Esophagus squamous epithelium (tissue), 5 donors: ENCODE measurements at places on chromosomes 6 and 20.

DNA sequence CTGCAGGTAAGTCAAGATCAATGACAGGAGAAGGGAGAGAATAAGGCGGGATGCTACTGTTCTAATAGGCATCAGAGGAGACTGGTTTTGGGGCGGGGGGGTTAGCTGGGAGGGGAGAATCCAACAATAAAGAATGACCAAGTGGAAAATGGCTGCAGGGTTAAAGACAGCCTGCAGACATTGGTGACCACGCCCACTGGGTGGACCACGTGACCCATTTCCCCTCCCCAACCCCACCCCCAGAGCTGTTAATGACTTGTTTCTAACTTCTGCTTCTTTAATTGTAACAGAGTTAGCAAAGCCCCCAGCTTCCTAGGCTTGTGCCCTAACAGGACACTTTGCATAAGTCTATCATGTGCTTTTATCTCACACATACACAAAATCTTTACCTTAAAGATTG lies 344.5 kb downstream of the KIF16B start:
- H3K27ac ChIP-seq = no peak overlapping the region
- no peaks in the 10 kb centered on the region for H3K27me3 ChIP-seq
- no peaks in the 10 kb centered on the region for H3K4me1 ChIP-seq
- H3K36me3 ChIP-seq = no peaks in the 10 kb centered on the region
- no peak for DNase-seq

DNA sequence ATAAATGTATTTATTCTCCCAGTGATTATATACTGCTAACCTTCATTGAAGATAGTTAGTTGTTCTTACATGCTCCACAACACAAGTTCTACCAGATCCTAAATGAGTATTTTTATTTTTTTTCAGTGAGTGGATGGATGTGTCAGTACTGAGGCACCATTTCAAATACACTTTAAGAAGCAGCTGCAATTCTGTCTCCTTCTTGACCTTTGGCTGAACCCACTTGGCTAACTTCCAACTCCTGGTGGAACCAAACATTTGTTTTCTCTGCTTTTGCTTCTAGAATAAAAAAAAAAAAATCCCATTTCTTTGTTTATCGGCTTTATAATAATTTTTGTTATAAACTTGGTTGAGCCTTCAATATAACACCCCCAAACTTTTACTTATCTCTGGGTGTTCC lies 458.3 kb upstream of the MAP3K7 start:
- DNase-seq = no peak
- H3K4me1 ChIP-seq = no peaks in the 10 kb centered on the region
- no peak overlapping the region for H3K4me3 ChIP-seq
- H3K27ac ChIP-seq = no peak overlapping the region
- no peaks in the 10 kb centered on the region for H3K36me3 ChIP-seq
- H3K27me3 ChIP-seq = no peaks in the 10 kb centered on the region

GRCh38 chr6:38549795-38550194 lies 89.9 kb downstream of the BTBD9 start:
- no peaks in the 10 kb centered on the region for H3K4me1 ChIP-seq
- DNase-seq = no peak
- H3K27ac ChIP-seq = no peak overlapping the region
- H3K27me3 ChIP-seq = no peaks in the 10 kb centered on the region

DNA sequence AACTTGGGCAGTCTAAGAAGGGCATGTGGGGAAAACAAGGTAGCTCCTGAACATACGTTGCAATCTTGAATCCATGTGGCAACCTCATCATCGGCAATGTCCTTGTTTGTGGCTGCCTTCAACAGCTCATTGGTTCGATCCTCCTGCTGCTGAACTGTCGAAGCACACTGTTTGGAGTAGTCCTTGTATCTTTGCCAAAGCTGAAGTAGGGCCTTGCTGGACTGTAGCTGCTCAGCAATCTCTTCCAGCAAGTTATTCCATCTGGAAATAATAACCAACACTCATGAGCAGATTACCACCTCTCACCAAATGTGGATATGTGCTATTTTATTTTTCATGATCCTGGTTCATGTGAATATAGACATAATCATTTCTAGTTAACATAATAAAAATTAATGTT lies 413.3 kb downstream of the ESR1 start:
- H3K4me3 ChIP-seq = no peak overlapping the region
- no peaks in the 10 kb centered on the region for H3K4me1 ChIP-seq
- no peaks in the 10 kb centered on the region for H3K27me3 ChIP-seq
- DNase-seq = no peak

GRCh38 chr20:63538204-63539091 lies 1.3 kb upstream of the PTK6 start:
- H3K27me3 ChIP-seq = peaks cover 82% of the 10 kb centered on the region
- no peaks in the 10 kb centered on the region for H3K36me3 ChIP-seq
- peak overlapping the region; percentile 46 for H3K4me3 ChIP-seq
- DNase-seq = no peak

DNA sequence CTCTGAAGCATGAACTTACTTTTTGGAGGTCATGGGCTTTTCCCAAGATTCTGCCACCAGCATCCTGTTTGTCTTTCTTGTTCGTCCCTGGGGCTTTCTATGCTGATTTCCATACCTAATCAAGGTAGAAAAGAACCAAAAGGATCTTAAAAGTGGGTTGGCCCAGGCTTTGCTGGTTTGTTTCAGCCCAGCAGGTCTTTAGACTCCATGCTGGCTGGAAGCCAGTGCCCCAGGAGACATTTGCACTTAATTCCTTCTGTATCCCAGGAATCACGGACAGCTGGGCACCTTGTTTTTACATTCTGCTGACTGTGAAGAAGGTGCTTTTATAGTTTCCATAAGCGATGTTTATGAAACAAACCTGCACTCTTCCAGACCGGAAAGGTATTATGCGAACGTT lies 195.9 kb downstream of the CDH4 start:
- H3K36me3 ChIP-seq = no peaks in the 10 kb centered on the region
- H3K27me3 ChIP-seq = no peaks in the 10 kb centered on the region
- H3K4me1 ChIP-seq = no peaks in the 10 kb centered on the region
- H3K27ac ChIP-seq = no peak overlapping the region
- no peak for DNase-seq
